ENCODE measurements at places on chromosomes 5 and 9.

- DNase-seq = no peak
Observed at GRCh38 chr5:115379622-115380344, 83.3 kb upstream of the CCDC112 start.

DNA sequence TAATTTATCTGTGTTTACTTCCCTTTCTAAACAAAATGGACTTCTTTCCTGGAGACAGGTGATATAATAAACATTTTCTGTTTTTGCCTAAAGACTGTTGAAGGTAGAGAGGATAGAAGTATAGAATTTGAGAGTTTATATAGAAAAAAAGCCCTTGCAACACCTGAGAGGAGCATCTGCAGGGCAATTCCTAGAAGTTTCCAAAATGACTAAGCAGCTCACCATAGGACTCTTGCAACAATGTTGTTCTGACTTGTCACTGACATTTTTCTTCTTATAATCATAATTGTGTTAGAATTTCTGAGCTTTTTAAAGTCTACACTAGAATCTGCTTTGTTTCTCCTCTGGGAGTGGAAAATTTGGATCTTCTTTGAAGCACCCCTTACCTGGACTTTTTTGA lies 216.8 kb downstream of the TUSC1 start:
- no peak for DNase-seq

- DNase-seq = no peak
Observed at GRCh38 chr5:88489364-88489763, 220.7 kb upstream of the TMEM161B start.

DNA sequence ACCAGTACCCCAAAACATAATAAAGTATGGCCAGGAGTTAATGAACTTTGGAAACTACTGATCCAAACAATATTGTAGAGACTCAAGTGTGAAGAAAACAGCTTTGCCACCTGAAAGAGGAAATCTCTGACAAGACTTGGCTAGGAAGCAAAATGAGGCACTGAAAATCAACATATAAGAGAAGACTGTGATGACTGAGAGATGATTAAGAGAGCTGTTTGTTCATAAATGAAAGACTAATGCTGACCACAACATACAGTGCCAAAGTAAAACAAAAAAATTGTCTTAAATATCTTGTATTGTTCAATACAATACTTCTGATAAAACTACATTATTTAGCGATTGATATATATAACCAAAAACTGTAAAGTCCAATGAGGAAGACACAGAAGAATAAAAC lies 7.2 kb downstream of the RC3H2 start:
- no peak for DNase-seq

DNA sequence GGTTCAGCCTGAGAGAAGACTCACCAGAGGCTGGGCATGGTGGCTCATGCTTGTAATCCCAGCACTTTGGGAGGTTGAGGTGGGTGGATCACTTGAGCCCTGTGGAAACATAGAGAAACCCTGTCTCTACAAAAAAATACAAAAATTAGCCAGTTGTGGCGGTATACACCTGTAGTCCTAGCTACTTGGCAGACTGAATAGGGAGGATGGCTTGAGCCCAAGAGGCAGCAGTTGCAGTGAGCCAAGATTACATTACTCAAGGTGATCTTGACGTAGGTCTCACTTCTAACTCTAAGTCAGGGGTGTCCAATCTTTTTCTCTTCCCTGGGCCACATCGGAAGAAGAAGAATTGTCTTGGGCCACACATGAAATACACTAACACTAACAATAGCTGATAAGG lies 16.2 kb upstream of the ATP6V1G1 start:
- DNase-seq = no peak

DNA sequence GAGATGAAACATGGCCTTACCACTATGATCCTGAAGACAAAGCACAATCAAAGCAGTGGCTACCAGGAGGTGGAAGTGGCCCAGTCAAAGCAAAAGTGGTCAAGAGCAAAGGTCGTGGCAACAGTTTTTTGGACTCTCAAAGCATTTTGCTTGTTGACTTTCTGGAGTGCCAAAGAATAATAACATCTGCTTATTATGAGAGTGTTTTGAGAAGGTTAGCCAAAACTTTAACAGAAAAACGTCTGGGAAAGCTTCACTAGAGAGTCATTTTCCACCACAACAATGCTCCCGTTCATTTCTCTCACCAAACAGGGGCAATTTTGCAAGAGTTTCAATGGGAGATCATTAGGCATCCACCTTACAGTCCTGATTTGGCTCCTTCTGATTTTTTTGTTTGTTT lies 33.6 kb upstream of the MAMDC2 start:
- DNase-seq = no peak

DNA sequence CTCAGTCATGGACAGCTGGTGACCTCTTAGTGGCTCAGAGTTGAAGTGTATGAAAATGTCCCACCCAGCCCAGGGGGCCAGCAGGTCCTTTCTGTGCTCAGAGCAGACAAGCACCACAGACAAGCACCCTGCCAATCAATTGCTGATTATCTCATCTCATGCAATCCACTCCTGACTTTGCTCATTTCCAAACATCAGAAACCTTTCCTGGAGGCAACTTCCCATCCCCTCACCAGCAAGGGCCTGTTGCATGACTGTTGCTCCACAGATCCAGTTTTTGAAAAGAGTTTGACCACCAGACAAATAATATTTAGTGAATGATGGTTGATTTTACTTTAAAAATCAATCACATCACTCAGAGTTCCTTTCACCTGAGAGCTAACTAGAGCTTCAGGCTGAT lies 397.3 kb upstream of the KLF4 start:
- DNase-seq = no peak

DNA sequence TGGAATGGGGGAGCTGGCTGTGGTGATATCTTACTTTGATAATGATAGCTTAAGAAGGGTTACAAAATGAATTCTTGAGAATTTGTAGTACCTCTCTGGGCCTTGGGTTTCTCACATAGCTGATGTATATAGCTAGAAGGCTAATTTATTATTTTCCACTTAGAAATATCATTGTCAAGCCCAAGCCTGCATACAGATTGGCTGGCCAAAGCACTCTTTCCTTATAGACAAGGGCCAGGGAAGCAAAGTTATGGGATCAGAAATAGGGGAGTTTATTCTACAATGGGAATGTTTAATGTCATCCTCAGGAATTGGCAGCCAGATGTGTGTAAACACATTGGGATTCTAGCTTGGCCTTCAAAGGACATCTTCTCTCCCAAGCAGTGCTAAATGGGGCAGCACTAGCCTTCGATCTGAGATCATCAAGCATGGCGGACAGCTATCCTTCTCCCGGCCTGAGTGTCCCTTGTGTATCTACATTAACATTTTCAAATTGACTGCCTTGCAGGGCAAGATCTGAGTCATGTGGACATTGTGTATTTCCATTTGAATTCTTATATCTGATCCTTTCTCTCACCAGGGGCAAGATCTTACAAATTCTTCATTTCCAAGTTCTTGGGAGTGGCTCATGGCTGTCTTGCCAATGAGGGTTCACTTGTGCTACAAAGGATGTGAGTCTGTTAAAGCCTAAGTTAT lies 457.2 kb downstream of the ARHGEF28 start:
- no peak for DNase-seq

GRCh38 chr5:149324641-149325040 lies 20.7 kb upstream of the GRPEL2 start:
- no peak for DNase-seq

GRCh38 chr5:6914347-6914746 lies 201.1 kb downstream of the TENT4A start:
- no peak for DNase-seq

- no peak for DNase-seq
Observed at GRCh38 chr5:54993318-54993717, 7.9 kb upstream of the ESM1 start.

DNA sequence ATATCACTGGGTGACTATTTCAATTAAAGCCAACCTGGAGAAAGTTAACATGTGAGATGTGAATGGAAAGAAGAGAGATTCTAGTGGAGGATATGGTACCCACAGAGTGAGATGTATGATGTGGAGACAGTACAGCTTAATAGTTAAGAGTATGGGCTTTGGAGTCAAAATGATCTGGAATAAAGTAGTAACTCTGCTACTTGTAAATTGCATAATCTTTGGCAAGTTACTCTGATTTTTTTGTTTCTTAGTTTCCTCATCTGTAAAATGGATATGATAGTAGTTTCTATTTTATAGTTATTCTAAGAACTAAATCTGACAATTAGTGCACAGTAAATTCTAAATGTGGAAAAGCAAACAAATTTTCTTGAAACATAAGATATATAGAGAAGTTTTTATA lies 79.2 kb downstream of the ISOC1 start:
- DNase-seq = no peak

DNA sequence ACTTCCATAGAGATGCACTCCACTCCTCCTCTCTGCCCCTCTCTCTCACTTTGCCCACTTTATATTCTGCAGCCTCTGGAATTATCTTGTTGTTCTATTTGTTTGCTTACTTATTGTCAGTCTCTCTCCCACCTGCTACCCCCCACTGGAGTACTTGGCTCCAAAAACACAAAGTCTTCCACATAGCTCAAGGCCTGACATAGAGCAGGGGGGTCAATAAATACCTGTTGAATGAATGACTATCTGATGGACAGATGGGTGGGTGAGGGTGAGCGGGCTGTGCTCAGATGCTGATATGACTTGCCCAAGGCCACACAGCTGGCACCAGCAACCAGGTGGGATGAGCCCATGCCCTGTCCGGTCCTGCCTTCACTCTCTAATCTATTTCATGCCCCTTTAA lies 13.4 kb upstream of the UNC5A start:
- no peak for DNase-seq

DNA sequence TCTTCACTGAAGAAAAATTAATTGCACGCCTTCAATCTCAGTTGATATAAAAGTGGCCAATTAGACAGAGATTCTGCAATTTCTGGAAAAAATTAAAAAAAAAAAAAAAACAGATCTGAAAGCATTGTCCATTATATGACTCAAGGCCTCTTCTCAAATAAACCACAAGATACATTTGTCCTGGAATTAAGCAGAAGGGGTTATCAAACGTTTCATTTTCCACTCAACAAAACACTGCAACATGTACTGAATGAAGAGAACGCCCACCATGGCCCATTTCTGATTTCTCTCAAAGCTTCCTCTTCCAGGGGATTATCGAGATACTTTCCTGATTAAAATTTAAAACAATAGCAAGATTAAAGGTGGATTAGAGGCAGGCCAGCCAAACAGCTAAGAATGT lies 5.8 kb upstream of the PAPPA start:
- DNase-seq = no peak

GRCh38 chr5:171882118-171882517 lies 96.5 kb downstream of the SMIM23 start:
- DNase-seq = no peak

DNA sequence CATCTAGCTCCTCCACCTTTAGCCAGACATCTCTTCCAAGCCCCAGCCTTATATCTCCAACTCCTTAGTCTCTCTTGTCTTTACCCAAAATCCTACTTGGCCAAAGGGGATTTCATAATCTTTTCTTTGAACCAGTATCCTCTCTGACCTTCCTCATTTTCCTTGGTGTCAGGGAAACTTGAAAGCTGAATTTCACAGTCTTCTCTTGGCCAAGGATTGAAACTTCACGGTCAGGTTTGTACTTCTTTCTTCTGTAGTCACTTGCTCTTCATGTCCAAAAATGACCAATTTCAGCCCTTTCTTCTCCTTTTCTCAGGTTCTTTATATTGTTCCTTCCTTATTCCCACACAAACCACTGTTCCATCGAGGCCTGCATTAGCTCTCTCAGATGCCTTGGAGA lies 473.7 kb upstream of the KLF4 start:
- DNase-seq = no peak

- DNase-seq = no peak
Observed at GRCh38 chr9:36479101-36479500, 79.0 kb upstream of the RNF38 start.

DNA sequence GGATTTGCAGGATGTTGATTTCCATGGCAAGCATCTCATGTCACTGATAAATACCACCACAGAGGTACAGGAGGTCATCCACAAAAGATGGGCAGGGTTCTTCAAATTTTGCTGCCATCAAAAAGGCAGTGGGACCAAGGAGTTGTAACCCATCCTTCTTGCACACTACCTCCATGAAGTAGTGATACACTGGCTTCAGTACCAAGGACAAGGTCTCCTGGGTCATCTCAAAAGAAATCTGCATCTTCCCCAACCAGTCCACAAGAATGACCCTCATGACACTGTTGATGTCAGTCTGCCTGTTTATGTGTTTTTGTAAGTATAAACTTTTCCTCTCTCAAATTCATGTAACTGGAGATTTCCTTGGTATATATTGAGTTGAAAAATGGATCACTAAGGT lies 298.2 kb downstream of the CDH9 start:
- no peak for DNase-seq

DNA sequence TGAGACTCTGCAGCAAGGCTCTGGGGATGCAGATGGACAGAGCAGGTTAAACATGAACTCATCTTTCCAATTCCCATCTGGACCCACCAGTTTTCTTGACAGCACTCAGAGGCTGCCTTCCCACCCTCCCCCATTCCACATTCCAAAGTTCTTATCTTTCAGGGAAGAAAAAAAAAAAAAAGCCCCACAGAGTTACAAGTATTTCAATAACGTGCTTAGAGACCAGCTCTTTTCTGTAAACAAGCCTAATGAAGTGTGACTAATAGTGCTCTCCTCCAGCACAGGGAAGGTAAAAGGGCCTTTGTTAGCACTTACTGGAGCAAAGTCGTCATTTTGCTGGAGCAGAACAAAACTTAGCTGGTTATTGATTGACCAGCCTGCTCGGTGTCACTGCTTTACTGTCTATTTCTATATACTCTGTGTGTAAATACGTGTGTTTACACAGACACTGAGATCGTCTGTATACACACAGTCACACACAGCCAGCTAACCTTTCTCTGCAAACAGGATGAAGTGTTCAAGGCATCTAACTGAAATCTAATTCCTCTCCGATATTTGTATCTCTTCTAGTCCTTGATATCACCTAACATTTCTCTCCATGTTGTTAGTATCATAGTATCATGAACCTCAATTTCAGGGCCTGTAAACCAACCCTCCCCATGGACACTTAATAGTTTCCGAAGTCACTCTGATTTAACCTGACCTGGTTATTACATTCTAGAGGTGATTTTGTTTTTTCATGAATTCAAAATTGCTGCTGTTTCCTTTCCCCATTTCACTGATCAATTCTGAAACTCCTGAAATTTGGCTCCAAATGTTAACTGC lies 84.9 kb downstream of the ZNF608 start:
- DNase-seq = no peak

DNA sequence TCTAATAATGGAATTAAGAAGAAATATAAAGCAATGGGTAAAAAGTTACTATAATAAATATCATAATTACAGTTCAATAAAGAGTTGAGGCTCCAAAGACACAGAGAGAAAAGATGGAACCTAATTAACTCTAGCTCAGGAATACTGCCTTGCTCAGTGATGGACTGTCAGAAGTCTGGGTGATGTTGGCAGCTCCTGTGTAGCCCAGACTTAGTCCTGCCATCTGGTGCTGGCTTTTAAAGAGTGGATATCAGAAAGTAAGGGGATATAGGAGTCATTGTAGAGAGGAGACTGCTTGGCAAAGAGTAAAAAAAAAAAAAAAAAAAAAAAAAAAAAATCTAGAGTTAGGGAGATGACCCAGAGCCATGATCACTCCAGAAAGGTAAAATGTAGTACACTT lies 551.9 kb upstream of the DMAC1 start:
- DNase-seq = no peak

DNA sequence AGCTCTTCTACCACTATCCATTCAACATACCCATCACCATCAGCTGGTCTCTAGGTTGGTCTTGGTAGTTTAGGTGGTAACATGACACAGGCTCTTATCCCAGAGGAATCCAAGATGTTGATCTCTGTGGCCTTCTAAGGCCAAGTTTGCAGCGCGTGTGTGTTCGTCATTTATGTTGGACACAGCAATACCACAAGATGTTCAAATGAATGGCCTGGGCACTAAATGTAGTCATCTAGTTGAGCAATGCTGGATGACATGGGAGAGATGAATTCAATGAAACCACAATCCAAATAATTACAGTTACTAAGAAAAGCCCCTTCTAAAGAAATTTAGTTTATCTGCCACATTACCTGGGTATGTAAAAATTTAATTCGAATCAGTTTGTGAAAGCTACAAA lies 292.4 kb downstream of the MRPS30 start:
- no peak for DNase-seq

Data from activated CD8-positive, alpha-beta memory T cell treated with anti-CD3 and anti-CD28 coated beads for 1 hour (primary cell).